NCI-H446 (cell line): ENCODE measurements at places on chromosomes 4 and X.

DNA sequence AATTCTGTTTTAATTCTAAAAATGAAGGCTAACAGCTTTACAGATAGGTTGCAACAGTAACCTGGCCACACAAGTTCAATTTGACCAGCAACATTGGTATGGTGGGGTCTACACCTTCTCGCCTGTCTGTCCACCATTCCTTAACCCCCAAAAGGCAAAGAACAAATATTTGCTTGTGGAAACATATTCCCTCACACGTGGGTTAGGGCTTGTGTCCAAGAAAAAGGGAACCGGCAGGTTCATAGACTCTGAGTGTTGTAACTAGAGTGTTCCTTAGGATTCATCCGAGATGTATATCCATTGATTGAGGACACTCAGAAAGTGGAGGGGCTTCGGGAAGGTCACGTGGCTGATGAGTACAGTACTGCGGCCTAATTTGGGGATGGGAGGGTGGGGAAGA, 54.1 kb downstream of the C4orf51 start:
- DNase-seq = no peak

DNA sequence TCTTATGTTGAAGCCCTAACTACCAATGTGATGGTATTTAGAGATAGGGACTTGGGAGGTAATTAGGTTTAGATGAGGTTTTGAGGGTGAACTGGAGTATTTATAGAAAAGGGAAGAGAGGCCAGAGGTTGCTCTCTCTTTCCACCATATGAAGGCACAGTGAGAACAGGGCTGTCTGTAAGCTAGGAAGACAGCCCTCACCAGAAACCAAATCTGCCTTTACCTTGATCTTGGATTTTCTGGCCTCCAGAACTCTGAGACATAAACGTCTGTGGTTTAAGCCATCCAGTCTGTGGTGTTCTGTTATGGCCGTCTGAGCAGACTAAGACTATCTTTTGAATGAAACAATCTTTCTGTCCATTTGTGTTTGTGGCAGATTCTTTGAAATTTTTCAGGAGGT, 223.7 kb downstream of the PDHA2 start:
- no peak for DNase-seq

GRCh38 chrX:153717445-153717844, 6.7 kb downstream of the BCAP31 start:
- no peak for DNase-seq

- DNase-seq = no peak
These were observed 70.7 kb upstream of the SLC4A4 start for GRCh38 chr4:71268166-71268565.

GRCh38 chrX:104854188-104854587, 288.2 kb downstream of the IL1RAPL2 start:
- no peak for DNase-seq
